ENCODE measurements at places on chromosomes 1 and 21.

GRCh38 chr1:25987951-25988350, 9.9 kb downstream of the PAFAH2 start:
- no peak for DNase-seq

- no peak for DNase-seq
Observed at GRCh38 chr1:185200889-185201288, 43.9 kb downstream of the SWT1 start.

- DNase-seq = no peak
Observed at GRCh38 chr1:113904293-113904673, 316 bp downstream of the AP4B1 start.

GRCh38 chr1:232950197-232951176, at the start of gene NTPCR:
Gene NTPCR (plus strand): TSS chr1:232950611. CDS start chr1:232950711, 100 bp downstream.
- peak; percentile 95 for DNase-seq

- peak; percentile 66 for DNase-seq
Observed at GRCh38 chr1:38727684-38728584, 131.6 kb downstream of the RRAGC start.

Data from right lobe of liver (tissue), 6 donors.